ENCODE measurements at places on chromosomes 11 and 22.

DNA sequence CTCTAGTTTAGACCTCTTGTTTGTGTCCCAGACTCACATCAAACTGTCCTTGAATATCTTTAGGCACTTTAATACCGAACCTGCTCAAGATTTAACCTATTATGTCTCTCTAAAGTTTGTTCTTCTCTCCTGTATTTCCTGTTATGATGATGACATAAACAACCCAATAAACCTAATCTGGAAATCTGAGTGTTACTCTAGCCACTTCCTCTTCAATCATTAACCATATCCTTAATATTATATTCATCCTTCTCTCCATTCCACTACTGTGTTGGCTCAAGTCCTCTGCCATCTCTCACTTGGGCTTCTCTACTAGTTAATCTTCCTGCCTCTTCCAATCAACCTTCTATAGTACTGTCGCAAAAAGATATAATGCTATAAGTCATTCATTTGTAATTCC is 36.0 kb downstream of the COPB1 start:
- DNase-seq, result no peak

DNA sequence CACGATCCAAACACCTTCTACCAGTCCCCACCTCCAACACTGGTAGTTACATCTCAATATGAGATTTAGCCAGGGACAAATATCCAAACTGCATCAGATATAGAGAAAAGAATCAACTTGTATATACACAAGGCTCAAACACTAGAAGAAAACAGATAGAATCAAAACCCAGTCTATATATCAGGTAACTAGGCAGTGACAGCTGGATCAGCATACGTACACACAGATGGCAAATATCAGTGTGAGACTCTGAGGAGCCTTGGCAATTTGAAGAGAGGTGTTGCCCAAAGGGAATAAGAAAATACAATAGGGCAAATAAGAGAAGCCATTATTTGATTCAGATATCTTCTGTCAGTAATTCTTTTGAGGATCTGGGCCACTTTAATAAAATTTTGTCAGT is 951.3 kb upstream of the CHORDC1 start:
- DNase-seq, result no peak

DNA sequence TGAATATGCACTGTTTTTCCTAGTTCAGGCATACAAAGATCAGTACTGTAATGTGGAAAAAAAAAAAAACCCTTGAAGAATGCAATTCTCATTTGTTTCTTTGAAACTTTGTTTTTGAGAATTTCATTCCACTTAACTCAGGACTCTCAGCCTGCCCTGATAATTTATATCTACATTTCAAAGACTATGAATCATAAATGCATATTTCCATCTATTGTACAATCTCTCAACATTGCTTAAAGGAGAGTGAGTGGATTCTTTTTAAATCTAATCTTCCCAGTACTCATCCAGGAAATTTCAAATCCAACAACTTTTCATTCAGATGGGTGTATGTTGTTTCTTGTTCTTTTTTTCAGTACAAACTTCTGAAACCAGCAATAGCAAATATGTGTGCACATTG is 322.2 kb upstream of the DDI1 start:
- DNase-seq, result no peak

- DNase-seq, result no peak
Observed at GRCh38 chr11:122685041-122685440, 29.5 kb downstream of the UBASH3B start.

DNA sequence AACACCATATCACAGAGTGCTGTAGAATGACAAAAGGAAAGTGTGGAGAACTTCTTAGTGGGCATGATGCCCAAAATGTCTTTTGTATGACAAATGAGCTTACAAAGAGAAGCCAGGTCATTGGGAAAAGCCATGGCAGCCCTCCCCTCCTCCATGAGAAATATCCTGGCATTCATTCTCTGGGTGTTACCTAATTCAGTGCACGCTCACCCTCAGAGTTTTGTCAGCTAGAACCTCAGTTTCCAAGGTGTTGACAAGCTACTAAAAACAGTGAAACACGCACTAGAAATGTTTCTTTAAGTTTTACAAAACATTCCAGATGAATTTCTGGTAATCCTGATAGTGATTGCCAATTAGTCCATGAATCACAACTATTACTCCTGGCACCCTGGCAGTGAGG is 105.4 kb upstream of the FSHB start:
- no peak for DNase-seq

DNA sequence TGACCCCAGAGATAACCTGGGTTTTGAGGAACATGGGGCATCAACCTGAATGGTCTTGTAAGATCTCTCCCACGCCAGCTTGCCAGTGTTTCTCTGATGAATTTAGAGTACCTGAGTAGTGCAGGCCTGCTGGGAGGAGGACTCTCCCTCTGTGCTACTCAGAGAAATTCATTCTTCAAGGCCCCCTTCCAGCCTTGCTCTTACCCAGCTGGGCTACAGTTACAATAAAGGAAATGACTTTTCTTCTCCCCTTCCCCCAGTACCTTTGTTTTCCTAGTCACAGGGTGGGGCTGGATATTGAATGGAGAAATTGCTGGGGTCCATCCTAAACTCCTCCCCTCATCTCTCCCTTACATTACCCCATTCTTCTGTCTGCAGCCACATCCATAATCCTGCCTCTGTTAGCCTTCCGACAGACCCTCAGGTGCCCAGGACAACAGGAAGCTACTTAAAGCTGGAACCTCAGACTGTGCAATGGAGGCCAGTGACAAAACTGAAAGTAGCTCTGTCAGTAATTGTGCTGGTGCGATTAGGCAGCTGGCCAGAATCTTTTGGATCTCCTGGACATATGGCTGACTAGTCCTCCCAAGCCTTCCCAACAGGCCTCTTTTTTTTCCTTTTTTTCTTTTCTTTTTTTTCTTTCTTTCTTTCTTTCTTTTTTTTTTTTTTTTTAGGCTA is 17.4 kb downstream of the LIMK2 start:
- no peak for DNase-seq

GRCh38 chr11:27505781-27506180 is 788 bp downstream of the LIN7C start:
- DNase-seq, result no peak

DNA sequence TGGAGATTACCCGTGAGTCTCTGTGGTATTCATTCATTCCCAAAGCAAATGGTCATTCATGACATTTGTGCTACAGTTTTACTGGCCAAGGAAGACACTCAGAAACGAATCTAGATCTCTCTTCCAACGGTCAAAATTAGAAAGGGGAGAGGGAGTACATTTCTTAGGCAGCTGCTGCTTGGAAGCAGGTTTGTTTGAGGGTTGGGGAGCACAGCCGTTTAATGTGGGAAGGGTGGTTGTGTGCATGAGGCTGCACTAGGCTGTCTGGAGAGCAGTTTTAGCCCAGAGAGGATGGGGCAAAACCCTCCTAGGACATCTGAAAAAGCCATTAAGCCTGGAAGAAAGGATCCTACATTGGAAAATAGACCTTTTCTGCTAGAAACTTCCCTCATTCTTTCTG is 29.7 kb upstream of the TIMP3 start:
- DNase-seq, result no peak

GRCh38 chr11:94597896-94598295 is 30.7 kb downstream of the PIWIL4 start:
- no peak for DNase-seq

DNA sequence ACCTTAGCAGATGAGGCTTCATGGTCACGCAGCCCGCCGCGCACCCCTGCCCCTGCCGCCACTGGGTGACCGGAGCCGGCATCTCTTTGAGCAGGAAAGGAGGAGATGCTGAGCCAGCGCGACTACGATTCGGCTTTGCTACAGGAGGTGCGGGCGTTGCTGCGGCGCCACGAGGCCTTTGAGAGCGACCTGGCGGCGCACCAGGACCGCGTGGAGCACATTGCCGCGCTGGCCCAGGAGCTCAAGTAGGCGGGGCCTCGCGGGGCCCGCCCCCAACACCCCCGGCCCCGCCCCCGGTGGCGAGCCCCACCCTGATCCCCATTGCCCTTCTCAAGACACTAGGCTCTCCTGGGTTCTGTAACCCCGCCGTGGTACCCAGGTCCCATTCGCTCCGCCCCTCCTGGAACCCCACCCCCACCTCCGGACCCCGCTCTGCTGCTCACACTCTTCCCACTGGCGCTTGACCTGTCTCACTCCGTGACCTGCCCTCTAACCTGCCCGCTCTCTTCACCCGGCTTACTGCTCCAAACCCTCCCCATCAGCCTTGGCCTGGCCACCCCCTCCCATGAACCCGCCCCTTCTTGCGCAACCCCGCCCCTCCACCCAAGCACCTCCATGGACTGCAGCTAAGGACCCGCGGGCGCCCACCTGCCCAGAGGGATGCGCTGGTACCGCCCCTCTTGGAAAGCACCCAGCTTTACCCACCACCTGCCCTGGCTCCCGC is 9.1 kb downstream of the CTSF start:
- DNase-seq, result no peak

DNA sequence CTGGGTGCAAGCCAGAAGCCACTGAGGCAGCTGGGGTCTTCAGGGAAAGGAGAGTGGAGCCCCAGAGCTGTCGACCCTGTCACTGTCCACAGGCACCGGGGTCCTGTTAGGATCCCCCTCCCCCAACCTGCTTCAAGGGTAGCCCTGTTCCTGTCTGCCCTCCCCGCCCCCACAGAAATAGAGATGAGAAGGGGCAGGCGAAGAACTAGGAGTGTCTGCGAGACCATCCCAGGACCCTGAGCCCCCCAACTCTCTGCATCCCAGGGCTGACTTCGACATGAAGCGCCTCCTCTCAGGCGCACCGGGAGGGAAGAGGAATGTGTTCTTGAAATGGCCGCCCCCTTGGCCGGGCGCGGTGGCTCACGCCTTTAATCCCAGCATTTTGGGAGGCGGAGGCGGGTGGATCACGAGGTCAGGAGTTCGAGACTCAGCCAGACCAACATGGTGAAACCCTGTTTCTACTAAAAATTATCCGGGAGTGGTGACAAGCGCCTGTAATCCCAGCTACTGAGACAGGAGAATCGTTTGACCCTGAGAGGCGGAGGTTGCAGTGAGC is 607 bp upstream of the ZNF70 start:
- DNase-seq, result no peak

Data from SW 1271 (cell line).